ENCODE measurements at places on chromosomes 4 and X.

- no peak for DNase-seq
These were observed 243.5 kb upstream of the KCNIP4 start for GRCh38 chr4:22192084-22192511.

GRCh38 chr4:106579236-106579635 is 210.7 kb upstream of the GIMD1 start:
- DNase-seq: no peak

GRCh38 chr4:107740381-107740780 is 20.3 kb upstream of the PAPSS1 start:
- DNase-seq: no peak

GRCh38 chrX:55908661-55909212 is 191.2 kb downstream of the RRAGB start:
- DNase-seq: no peak

- DNase-seq: no peak
These were observed 112.6 kb upstream of the TBL1X start for GRCh38 chrX:9352243-9352642.

All from KBM-7 (cell line).